ENCODE measurements at places on chromosomes 11 and 22.
A peak's percentile ranks its signal among the peaks of the same experiment; 100 is the strongest.

DNA sequence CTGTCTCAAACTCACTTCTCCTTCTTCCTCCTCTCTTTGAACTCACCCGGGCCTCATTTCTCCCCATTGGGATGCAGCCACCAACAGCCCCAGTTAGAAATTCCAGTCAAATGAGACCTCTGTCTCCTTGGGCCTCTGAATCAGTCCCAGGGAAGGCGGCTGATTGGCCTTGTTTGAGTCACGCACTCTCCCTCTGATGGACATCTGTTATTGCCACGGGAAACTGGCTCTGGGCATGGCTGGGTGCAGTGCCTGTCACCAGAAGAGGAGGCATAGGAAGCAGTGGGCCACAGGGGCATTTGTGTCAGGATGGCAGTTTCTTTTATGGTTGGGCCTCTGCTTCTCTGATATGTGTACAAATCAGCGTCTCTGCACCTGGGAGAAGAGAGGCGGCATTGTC, 9.6 kb upstream of the WNT11 start:
- no peak for DNase-seq

DNA sequence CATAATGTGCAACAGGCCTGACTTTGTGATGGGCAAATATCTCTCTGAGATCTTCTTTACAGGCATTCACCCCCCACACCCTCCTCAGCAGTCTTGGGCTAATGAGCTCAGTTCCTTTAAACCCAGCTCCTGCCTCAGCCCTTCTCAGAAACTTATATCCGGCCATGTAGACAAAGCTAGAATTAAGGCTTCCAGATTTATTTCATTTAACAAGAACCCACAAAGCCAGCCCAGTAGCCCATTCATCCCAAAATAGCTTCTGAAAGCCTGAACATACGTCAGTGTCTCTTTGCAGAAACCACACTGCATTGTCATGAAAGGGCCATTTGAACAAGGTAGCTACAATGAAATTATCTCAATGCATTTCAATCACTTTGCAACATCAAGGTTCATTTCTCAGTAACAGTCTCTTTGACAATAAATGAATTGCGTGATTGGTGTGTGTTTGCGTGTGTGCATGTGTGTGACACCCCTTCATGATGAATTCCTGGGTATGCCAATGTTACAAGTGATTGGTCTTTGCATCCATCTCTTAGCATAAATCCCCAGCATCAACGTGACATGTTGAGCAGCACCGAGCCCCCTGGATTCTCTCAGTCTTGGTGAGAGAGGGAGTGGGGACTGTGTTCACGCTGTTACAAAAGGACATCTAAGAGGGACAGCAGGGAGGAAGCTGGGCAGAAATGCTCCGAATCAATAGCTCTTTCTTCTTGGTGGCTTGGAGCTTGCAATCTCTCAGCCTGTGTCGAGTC, 299.6 kb downstream of the KIRREL3 start:
- no peak for DNase-seq

- DNase-seq, result no peak
Measured at GRCh38 chr22:19809741-19810140, 44.9 kb downstream of the GNB1L start.

- DNase-seq, result peak; percentile 47
Measured at GRCh38 chr11:9535189-9535781, 38.2 kb upstream of the WEE1 start.

DNA sequence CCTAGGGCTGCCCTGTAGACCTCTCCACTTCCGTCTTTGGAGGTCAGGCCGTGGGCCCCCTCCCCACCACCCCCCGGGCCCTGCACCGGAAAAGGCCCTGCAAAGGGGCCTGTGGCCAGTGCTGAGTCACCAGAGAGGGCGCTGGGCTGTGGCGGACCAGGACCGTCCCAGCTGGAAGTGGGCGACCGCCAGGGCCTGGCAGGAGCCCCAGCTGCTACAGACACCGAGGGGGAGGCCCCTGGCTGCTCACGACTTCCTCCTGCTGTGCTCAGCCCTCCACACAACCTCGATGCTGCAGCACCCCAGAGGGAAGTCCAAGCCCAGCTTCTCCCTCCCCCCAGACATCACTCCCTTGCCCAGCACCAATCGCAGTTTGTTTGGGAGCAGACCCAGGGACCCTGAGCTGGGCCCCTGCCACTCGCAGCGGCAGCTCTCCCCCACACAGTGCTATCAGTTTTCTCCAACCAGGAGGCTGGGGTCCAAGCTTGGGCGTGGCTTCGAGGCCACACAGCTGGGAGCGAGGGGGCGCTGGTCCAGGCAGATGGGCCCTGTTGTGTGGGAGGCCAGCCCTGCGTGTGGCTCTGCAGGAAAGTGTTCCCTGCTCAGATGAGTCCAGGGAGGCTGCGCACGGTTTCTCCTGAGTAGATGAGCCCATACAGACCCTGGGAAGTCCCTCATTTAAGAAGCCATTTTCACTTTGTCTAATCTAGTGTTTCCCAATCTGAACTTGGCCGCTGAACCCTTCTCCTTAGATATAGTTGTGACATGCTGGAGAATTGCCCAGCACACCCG, 5.6 kb upstream of the SH3BP1 start:
- peak; percentile 72 for DNase-seq

DNA sequence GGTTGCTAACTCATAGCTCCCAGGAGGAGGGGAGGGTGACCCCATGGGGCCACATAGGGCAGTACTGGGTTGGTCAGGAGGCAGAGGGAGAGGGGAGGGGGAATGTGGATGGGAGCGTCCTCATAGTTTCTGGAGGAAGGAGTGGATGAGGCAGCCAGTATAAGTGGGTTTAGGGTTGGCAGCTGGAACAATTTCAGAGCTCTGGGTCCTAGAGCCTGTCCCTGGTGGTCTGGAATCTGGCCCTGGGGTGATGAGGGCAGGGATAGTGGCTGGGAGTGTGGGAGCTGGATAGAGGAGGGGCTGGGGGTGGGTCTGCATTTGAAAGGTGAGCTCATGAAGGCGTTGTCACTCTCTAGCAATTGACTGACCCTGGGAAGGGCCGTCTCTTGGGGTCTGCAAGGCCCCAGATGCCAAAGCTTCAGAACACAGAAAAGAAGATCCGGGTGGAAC, 5.3 kb upstream of the MRGPRG start:
- no peak for DNase-seq

GRCh38 chr11:45045683-45046471, 95.2 kb upstream of the TP53I11 start:
- no peak for DNase-seq

GRCh38 chr22:18999416-18999815, 63.3 kb upstream of the PRODH start:
- no peak for DNase-seq

DNA sequence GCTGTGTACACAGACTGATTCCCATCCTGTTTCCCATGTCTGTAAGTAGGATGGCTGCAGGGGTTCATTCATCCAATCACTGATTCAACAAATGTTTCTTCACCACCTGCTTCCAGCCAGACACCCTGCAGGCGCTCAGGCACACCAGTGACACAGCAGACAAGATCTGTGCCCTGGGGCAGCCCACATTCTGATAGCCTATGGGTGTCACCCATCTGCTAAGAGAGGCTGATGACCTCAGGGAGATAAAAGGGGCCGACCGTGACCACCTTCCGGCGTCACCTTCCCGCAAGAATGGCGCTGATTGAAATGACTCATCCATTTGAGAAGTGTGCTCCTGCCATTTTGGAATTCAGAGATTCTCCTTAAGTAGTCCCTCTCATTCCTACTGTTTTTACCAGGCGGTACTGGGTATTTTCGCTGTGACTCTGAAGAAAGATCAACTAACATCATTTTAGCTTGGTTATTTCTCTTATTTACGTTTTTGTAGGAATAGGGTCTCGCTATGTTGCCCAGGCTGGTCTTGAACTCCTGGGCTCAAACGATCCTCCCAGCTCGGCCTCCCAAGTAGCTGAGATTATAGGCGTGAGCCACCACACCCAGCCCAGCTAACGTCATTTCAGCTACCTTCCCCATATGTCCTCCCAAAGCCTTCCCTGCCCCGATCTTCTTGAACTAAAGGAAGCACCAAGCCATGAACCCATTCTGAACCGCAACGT, 73.2 kb upstream of the BID start:
- DNase-seq, result no peak

DNA sequence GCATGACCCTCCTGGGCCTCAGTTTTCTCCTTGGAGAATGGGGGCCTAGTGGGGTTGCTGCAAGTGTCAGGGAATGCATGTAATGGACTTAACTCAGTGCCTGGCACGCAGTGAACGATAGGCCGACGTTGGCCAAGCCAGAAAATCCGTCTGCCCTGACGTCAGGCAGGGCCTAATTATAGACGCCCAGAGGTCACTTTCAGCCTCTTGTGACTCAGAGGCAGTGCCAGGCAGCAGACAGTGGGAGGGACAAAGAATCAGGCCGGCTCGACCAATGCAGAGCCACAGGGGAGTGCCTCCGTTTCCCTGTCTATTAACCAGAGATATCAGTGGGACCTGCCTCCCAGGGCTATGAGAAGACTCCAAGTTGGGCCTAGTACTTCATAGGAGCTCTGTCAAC, 115.0 kb downstream of the MN1 start:
- DNase-seq, result no peak

GRCh38 chr11:92246630-92247029, 22.0 kb downstream of the FAT3 start:
- no peak for DNase-seq

DNA sequence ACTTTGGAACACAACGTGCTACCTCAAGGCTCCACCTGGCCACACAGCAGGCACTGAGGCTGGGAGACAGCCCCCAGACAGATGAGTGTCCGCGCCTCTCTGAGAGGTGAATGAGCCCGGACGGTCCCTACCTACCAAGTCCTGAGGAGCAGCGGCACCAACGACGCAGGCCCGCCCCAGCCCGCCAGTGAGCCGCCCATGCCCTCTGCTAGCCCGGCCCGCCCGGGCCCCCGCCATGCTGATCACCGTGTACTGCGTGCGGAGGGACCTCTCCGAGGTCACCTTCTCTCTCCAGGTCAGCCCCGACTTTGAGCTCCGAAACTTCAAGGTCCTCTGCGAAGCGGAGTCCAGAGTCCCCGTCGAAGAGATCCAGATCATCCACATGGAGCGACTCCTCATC, at the start of gene DDI1:
Gene DDI1 (plus strand): TSS at position 53 of the 400 bp plus-strand sequence. CDS start 183 bp downstream, at position 236.
- DNase-seq, result no peak

DNA sequence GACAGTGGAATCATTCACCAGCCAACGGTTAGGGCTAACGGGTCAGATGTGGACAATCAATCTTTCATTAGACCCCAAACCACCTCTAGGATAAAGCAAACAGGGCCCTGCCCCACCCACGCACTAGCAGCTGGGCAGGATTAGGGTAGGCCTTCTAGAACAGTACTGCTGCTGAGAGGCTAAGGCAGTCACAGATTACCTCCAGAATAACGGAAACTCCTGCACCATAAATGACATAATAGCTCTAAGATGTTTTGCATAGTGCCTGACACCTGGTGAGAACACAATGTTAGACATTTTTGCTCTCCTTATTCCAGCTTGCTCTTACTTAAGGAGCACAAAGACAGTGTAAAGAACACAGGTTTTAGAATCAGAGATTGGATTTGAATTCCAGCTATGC, 1.8 kb downstream of the SYTL2 start:
- DNase-seq, result no peak

GRCh38 chr11:121473064-121473777, 20.5 kb upstream of the SORL1-AS1 start:
- no peak for DNase-seq

- DNase-seq, result no peak
Measured at GRCh38 chr11:128632141-128632791, 44.9 kb upstream of the ETS1 start.

DNA sequence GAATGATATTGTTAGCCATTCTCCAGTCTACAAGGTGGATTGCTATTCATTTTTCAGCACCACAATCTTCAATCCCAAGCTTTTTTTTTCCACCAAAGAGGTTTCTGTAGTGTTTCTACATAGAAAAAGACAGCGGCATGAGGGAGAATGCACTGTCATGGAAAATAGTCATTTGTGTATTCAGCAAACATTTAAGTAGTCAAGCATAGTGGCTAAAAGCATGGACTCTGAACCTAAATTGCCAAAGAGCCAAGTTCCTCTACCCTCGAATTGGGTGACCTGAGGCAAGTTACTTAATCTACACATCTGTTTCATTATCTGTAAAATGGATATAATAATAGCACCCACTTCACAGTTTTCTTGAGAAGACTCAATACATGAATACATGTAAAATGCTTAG, 14.2 kb downstream of the GAS2 start:
- DNase-seq, result no peak

DNA sequence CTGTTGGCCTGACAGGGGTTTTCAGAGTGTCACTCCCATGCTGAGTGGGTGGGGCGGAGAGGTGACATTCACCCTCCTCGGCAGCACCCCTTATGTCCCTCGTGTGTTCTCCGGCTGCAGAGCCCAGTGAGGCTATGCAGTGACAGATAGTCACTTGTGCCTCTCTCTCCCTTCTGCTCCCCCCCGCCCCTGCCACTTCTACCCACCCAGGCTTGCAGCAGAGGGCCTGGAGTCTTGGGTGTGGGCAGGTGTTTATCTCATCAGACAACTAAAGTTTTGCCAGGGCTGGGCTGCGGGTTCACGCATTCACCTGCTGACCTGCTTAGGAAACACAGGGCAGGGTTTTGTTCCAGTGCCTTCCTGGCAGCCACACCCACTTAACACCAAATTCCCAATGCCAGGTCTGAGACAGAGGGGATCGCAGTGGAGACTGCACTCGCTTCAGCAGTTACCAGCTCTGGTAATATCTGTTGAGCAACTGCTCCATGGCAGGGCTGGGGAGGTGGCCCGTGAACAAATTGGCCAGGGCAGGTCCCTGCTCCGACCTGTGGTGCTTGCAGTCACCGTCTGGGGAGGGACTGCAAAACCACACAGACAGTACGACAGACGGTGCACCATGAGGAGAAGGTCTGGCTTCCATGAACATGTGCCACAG, 50.5 kb upstream of the ADA2 start:
- no peak for DNase-seq

- DNase-seq, result no peak
Measured at GRCh38 chr11:133988686-133989410, 32.1 kb upstream of the IGSF9B start.

DNA sequence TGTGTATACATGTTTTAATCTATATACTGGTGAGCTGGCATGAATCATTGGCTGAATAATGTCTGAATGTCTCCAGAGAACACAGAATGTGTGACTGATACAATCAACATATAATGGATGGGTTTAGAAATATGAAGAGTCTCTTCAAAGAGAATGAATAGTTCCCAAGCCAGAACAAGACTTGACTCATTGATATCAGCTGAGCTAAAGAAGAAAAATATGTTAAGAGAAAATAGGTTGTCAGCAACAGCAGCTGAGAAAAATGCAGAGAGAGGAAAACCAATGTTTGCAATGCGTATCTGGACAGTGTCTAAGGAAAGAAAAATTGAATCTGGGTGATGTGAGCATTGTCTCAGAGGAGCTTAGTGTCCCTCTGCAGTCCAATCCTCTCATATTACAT, 1281.8 kb upstream of the TENM4 start:
- no peak for DNase-seq

Data from GM18507 (cell line).